Cardiac muscle cell (in vitro differentiated cells and primary cell): ENCODE measurements at places on chromosomes 13 and 19. TPM values are rescaled to one million over a fixed set of nuclear protein-coding genes. Genes with fewer than 3 reads are reported as not detected.

GRCh38 chr13:31088826-31089420 is 72.8 kb downstream of the HSPH1 start:
- no peaks in the 10 kb centered on the region for H3K36me3 ChIP-seq
- H3K27me3 ChIP-seq, result no peaks in the 10 kb centered on the region
- DNase-seq, result no peak
- H3K27ac ChIP-seq, result no peak overlapping the region
- H3K4me3 ChIP-seq, result no peak overlapping the region
- no peaks in the 10 kb centered on the region for H3K4me1 ChIP-seq

Gene F2RL3
- 0.33 and 0.67 TPM in 2 replicates for total RNA-seq

- H3K27ac ChIP-seq, result no peak overlapping the region
- H3K4me3 ChIP-seq, result no peak overlapping the region
These were observed 109.3 kb downstream of the KDM4B start for GRCh38 chr19:5078182-5078581.

Gene FGF21
- total RNA-seq, result not detected in 2 replicates

- DNase-seq, result no peak
- no peaks in the 10 kb centered on the region for H3K27me3 ChIP-seq
- no peaks in the 10 kb centered on the region for H3K4me1 ChIP-seq
- H3K27ac ChIP-seq, result no peak overlapping the region
- no peaks in the 10 kb centered on the region for H3K36me3 ChIP-seq
These were observed 118.4 kb upstream of the SLC7A1 start for GRCh38 chr13:29713839-29714238.

DNA sequence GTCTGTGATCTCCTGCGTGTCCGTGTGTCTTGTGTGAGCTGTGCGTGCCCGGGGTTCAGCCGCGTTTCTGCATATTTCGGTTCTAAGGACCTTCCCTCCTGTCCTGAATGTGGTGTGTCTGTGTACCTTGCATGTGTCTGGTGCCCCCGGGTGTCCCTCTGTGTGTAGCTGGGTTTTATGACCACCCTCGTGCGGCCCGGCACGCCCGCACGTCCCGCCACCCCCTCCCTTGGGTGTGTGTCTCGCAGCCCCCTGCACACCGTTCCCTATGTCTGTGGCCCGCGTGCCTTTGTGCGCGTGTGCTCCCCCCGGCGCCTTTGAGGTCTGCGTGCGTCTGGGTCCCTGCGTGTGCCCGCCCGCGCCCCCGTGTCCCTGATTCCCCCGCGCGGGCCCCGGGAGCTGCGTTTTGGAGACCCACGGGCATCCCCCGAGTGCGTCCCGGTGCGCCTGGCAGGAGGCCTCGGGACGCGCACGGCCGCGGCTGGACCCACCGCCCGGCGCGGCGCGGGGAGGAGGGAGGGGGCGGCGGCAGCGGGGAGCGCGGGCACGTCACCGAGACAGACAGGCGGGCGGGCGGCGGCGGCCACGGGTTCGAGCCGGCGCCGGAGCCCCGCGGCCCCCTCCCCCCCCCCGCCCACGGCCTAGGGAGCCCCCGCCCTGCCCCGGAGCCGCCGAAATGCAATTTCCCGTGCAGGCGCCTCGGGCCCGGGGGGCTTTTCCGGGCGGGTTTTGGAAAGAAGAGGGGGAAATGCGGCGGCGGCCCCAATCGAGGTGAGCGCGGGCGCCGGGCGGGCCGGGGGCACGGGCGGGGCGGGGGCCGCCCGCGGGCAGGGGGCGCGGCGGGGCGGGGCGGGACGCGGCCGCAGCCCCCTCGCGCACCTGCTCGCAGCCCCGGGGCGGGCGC is 12.0 kb upstream of the NANOS3 start:
- no peak overlapping the region for H3K27ac ChIP-seq
- H3K4me1 ChIP-seq, result peaks cover 4% of the 10 kb centered on the region
- H3K4me3 ChIP-seq, result peak overlapping the region; percentile 96
- peaks cover 28% of the 10 kb centered on the region for H3K27me3 ChIP-seq
- no peaks in the 10 kb centered on the region for H3K36me3 ChIP-seq

DNA sequence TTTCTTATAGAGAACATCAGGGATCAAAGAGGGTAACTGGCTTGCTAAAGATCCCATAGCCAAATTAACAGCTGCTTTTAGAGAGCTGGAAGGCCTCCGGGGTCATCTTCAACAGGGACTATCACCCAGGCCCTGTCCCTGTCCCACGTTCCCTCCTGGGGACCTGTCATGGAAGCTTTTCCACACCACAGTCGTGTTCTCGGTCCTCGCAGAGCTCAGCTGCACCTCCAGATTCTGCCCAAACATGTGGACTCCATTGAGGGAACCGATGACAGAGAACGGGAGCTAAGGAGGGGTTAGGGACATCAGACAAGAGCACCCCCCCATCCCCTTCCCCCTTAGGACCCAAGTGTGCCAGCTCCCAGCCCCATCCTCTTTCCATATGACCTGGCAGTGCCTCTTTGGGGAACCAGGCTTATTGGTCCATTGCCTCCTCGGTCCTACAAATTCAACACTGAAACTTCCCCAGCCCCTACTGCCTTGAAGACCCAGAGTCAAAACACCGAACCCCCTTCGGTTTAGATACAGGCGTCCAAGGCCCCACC is 568 bp downstream of the FUZ start:
- H3K27ac ChIP-seq, result peak overlapping the region; percentile 90
- H3K27me3 ChIP-seq, result no peaks in the 10 kb centered on the region
- H3K4me1 ChIP-seq, result peaks cover 5% of the 10 kb centered on the region
- no peaks in the 10 kb centered on the region for H3K36me3 ChIP-seq
- no peak for DNase-seq
- H3K4me3 ChIP-seq, result peak overlapping the region; percentile 86

- peaks cover 20% of the 10 kb centered on the region for H3K4me1 ChIP-seq
- H3K27ac ChIP-seq, result no peak overlapping the region
- no peak overlapping the region for H3K4me3 ChIP-seq
- no peak for DNase-seq
- no peaks in the 10 kb centered on the region for H3K27me3 ChIP-seq
- H3K36me3 ChIP-seq, result no peaks in the 10 kb centered on the region
These were observed 88.8 kb downstream of the ARHGEF7 start for GRCh38 chr13:111203736-111204389.

Gene CDX2
- total RNA-seq, result not detected in 2 replicates

Gene CGB3
- not detected in 2 replicates for total RNA-seq

DNA sequence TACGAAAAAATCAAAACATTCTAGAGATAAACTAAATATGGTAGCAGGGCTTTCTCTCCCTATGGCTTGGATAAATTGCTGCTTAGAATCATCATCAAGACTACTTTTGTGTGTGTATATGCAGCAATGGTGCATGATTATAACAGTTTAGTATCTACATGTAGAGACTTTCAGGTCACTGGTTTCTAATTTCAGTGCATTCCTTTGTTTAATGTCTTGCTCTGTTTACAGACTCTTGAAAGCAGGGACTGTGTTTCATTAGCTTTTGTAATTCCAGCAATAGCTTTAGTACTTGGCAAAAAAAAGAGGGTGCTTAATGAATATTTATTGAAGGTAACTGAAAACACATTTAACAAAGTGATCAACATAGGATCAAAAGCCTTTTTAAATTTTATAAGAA is 420.7 kb downstream of the PCDH9 start:
- no peak for DNase-seq
- no peaks in the 10 kb centered on the region for H3K4me1 ChIP-seq
- no peak overlapping the region for H3K27ac ChIP-seq
- no peaks in the 10 kb centered on the region for H3K27me3 ChIP-seq
- H3K36me3 ChIP-seq, result no peaks in the 10 kb centered on the region

- no peaks in the 10 kb centered on the region for H3K27me3 ChIP-seq
- H3K4me3 ChIP-seq, result no peak overlapping the region
- no peak for DNase-seq
These were observed 88.6 kb downstream of the SPACA7 start for GRCh38 chr13:112464720-112465119.

GRCh38 chr13:113542751-113543424 is 41.7 kb upstream of the TFDP1 start:
- no peaks in the 10 kb centered on the region for H3K27me3 ChIP-seq
- no peak overlapping the region for H3K4me3 ChIP-seq
- no peaks in the 10 kb centered on the region for H3K36me3 ChIP-seq
- DNase-seq, result no peak

Gene SCAMP4
- 58.0 and 62.5 TPM in 2 replicates for total RNA-seq

DNA sequence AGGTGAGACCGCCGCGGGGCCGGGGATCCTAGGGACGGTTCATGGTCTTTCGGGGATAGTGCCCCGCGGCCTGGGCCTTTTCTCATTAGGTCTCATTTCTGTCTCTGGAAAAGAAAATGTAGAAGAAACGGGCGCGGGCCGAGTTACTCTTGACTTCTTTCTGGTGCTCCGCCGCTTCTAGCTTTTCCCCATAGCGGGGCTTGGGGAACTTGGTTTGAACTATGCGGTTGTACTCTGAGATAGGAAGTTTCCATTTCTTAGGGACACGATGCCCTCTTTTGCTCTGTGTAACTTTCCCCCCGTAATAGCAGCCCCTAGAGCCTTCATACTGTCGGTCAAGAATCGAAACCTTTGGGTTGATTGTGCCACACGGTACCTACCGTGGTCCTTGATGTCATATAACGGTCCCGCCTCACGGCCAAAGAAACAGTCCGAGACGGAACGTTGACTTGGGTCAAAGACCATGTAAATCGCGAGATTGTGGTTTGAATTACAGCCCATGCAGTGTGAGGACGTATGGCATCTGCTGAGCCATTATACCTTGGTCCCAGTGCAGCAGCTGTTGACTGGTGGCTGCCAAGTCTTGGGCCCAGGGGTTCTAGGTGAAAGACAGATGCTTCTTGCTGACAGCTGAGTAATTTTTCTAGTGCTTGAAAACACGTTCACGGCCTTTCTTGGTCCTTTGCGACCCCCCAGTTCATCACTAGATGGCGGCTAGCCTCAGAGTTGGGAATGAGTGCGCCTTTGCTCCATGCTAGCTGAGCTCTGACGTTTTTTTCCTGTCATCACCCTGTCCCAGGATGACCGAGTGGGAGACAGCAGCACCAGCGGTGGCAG is 487 bp downstream of the RPS5 start:
- H3K4me3 ChIP-seq, result peak overlapping the region; percentile 77
- peak overlapping the region; percentile 96 for H3K27ac ChIP-seq
- peaks cover 15% of the 10 kb centered on the region for H3K36me3 ChIP-seq
- DNase-seq, result no peak
- peaks cover 13% of the 10 kb centered on the region for H3K4me1 ChIP-seq

GRCh38 chr13:108120856-108121255 is 94.5 kb downstream of the LIG4 start:
- DNase-seq, result no peak
- H3K27me3 ChIP-seq, result no peaks in the 10 kb centered on the region
- no peak overlapping the region for H3K27ac ChIP-seq
- H3K36me3 ChIP-seq, result no peaks in the 10 kb centered on the region
- H3K4me1 ChIP-seq, result no peaks in the 10 kb centered on the region
